Dermis lymphatic vessel endothelial cell (primary cell): ENCODE measurements at places on chromosomes 16 and 17. TPM values are rescaled to one million over a fixed set of nuclear protein-coding genes. Genes with fewer than 3 reads are reported as not detected.

The AOC3 gene
- total RNA-seq, result 0.33 and 0.43 TPM in 2 replicates

The HOXB3 gene
- total RNA-seq, result 1.7 and 5.7 TPM in 2 replicates

The SPPL2C gene
- not detected in 2 replicates for total RNA-seq

The QRICH2 gene
- 8.7 and 11.9 TPM in 2 replicates for total RNA-seq

The CWC25 gene
- 8.5 and 9.7 TPM in 2 replicates for total RNA-seq

The GRAPL gene
- total RNA-seq, result 35.2 and 71.3 TPM in 2 replicates

The PMP22 gene
- total RNA-seq, result 20.2 and 25.3 TPM in 2 replicates

The EPX gene
- not detected in 2 replicates for total RNA-seq

The NXN gene
- 128 and 145 TPM in 2 replicates for total RNA-seq

The SPATA32 gene
- under 0.01 TPM in 1 of 2 replicates, not detected in the other for total RNA-seq

The C1QTNF8 gene
- total RNA-seq, result not detected in 2 replicates

The HAP1 gene
- total RNA-seq, result 0.09 and 0.65 TPM in 2 replicates

The FBXO39 gene
- 14.4 and 24.9 TPM in 2 replicates for total RNA-seq

The SLFN14 gene
- total RNA-seq, result not detected in 2 replicates
